ENCODE measurements at places on chromosomes 7 and 10.

- DNase-seq: no peak
Measured at GRCh38 chr10:71649631-71650030, 69.9 kb downstream of the C10orf105 start.

- DNase-seq: no peak
Measured at GRCh38 chr10:131272897-131273451, 38.5 kb downstream of the TCERG1L start.

DNA sequence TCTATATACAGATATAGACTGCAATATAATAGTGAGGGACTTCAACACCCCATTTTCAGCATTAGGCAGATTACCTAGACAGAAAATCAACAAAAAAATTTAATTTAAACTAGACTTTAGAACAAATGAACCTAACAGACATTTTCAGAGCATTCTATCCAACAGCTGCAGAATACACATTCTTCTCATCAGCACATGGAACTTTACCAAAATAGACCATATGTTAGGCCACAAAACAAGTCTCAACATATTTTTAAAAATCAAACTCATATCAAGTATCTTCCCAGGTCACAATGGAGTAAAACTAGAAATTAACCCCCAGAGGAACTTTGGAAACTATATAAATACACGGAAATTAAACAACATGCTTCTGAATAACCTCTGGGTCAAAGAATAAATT is 169.6 kb downstream of the MTERF1 start:
- no peak for DNase-seq

DNA sequence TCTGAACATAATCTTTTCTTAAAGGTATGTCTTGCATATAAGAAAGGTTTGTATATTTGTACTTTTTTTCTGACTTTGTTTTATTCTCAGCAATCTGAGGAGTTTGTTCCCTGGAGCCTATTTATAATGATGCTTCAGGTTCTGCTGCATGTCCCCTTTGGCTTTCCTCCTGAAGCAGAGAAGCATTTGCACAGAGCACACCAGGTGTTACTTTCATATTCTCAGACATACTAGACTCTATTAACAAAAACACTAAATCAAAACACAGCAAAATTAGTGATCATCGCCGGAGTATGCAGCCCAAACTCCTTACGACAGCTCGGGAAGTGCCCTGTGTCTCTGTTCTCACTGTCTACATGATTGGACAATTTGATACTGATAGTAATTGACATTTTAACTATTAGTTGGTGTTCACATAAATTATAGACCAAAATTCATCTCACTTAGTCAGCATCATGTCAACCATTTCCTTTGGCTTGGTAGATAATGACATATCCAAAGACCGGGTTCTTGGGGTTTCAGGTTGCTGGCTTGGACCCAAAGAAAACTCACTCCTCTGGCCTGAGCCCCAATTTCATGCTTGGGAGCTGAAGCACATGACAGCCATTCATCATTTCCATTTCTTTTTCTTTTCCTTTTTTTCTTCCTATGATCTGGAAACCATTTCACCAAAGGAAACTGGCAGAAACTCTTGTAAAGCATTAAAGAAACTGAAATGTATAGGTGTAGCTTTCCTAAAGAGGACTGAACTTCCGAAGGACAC is 400.1 kb upstream of the NRP1 start:
- DNase-seq: no peak

DNA sequence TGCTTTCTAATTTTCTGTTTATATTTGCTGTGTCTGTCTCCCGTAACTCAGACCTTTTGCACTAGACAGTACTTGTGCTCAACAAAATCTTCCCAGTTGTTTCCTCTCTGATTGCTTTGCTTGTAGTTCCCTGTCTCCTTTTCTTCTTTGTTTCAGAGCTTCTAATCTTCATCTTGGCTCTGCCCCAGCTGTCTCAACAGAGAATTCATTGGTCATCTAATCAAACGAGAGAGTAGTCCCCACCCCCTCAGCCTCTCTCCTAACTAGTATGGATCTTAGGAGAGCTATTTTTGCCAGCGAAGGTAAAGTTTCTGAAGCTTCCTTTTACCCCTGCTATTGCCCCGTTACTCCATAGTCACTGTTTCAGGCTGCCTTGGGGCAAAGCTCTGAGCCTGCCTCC is 32.8 kb downstream of the SLC26A4 start:
- DNase-seq: no peak
